ENCODE measurements at places on chromosomes 3 and 15. TPM values are rescaled to one million over a fixed set of nuclear protein-coding genes. Genes with fewer than 3 reads are reported as not detected.

DNA sequence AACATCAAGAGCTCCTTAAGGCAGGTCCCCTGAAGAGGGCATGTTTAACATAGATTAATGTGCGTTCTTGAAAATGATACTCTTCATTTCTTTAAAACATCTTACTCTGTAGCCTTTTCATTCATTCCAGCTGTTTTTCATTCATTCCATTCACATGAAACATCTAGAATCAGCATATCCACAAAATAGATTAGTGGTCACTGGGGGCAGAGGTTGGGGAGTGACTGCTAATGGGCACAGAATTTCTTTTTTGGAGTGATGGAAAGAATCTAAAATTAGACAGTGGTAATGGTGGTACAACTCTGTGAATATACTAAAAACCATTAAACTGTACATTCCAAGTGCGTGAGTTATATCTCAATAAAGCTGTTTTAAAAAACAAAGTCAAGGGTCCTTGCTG is 15.4 kb upstream of the CXCR6 start:
- no peak for DNase-seq

GRCh38 chr3:151838574-151839312 is 24.8 kb downstream of the AADAC start:
- DNase-seq: peak; percentile 74

GRCh38 chr3:88000853-88001252 is 58.0 kb downstream of the CGGBP1 start:
- DNase-seq: no peak

GRCh38 chr15:70486451-70487386 is 276.6 kb downstream of the UACA start:
- DNase-seq: no peak

DNA sequence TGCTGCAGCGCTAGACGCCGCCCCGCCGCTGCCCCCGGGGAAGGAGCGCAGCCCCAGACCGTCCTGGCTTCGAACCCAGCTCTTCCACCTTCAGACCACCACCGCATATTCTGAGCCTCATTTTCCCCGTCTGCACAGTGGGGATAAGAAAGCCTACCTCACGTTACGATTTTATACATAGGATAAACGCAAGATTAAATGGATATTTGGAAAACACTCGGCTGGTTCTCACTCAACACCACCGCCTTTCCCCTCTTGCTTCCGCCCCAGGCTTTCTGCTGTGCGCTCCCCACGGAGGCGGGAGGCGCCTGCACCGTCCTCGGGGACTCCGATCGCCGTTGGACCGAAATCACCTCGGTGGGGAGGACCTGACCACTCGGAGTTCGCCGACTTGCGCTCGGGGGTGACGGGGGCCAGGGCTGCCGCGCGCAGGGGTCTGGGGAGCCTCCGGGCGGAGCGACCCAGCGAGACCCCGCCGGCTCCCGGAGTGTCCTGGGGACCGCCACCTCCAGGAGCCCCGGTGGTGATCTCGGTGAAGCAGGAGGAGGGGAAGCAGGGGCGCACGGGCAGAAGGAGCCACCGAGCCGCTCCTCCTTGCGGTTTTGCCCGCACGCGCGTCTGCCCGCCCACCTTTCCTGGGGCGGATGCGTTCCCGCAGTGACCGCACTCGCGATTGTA is 4.0 kb downstream of the FBXL22 start:
- DNase-seq: no peak

GRCh38 chr3:196920733-196921132 is 21.6 kb downstream of the NCBP2 start:
- no peak for DNase-seq

- no peak for DNase-seq
These were observed 88.0 kb downstream of the TBC1D2B start for GRCh38 chr15:77989296-77990143.

GRCh38 chr3:95172164-95172943 is 1109.5 kb downstream of the NSUN3 start:
- DNase-seq: no peak

GRCh38 chr3:173690542-173691180 is 293.1 kb downstream of the NLGN1 start:
- DNase-seq: no peak

- DNase-seq: no peak
These were observed 25.4 kb upstream of the LIMD1 start for GRCh38 chr3:45568848-45569762.

DNA sequence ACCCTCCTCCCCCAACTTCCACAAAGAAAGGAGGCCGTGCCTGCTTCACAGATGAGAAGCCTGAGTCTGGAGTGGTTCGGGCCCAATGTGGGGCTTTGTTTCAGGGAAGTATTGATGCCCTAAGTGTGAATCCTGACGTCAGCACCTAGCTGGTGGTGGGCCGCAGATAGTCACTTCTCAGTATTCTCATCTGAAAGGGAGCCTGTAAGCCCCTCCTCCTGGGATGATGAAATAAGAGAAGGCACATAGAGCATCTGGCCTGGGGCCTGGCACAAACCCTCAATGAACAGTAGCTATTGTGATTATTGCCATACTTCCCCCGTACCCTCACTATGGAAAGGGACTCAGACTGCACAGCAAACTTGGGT is 24.8 kb downstream of the LINGO1 start:
- no peak for DNase-seq

DNA sequence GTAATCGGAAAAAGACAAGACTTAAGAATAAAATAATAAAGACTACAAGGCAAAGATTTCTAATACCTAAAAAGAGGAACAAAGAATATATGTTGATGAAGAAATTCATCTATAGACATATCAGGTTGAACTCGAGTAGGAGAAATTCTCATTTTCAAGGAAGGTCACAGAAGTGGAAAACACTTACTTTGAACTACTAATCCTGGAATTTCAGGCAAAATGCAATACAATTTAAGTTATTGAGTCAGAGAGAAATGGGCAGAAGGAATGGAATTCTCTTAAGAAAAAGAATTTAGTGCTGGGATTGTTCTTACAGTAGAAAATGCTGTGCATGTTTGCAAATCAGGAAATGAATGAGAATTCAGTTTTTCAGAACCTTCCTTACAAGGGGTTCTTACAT is 135.9 kb upstream of the TGFBR2 start:
- no peak for DNase-seq

GRCh38 chr3:4528320-4528719 is 35.2 kb downstream of the ITPR1 start:
- DNase-seq: no peak

DNA sequence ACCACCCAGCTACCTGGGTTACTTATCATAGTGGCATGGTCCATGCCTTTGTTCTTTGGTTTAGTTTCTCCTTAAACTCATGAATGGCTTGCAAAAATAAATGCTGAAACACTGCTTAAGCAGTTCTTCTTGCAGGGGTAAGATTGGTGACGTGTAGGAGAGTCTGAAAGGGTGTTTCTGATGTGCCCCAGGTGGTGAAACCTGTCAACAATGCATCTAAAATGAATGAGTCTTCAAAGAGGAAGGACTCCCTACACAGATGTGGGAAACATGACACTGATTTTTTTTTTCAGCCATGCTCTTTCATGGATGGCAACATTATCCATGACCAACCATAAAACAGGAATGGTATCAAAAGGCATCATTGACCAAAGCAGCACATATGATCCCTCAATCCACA is 72.0 kb downstream of the KCNH8 start:
- DNase-seq: peak; percentile 54

DNA sequence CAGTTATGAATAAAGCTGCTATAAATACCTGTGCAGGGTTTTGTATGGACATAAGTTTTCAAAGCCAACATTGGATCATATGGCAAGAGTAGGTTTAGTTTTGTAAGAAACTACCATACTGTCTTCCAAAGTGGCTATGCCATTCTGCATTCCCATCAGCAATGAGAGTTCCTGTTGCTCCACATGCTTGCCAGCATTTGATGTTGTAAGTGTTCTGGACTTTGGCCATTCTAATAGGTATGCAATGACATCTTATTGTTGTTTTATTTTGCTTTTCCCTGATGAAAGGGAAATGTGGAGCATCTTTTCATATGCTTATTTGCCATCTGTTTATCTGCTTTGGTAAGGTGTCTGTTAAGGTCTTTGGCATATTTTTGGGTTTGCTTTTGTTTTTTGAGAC is 22.2 kb upstream of the BLM start:
- no peak for DNase-seq

DNA sequence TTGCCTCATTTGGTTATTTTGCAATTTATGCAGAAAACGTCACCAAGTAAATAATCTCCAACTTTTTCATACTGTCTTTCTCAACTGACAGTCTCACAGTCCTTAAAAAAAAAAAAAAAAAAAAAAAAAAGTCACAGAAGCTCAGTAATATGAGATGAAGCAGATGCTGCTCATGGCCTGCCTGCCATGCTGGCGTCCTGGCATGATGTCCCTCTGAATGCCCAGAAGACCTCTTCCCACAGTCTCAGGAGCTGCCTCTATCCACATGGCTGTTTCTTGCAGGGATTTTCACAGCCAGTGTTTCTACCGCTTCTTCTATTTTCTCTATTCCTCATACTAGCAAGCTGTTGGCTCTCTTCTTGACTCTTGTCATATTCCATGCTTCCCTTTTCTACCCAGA is 87.7 kb downstream of the TGFBR2 start:
- DNase-seq: no peak

DNA sequence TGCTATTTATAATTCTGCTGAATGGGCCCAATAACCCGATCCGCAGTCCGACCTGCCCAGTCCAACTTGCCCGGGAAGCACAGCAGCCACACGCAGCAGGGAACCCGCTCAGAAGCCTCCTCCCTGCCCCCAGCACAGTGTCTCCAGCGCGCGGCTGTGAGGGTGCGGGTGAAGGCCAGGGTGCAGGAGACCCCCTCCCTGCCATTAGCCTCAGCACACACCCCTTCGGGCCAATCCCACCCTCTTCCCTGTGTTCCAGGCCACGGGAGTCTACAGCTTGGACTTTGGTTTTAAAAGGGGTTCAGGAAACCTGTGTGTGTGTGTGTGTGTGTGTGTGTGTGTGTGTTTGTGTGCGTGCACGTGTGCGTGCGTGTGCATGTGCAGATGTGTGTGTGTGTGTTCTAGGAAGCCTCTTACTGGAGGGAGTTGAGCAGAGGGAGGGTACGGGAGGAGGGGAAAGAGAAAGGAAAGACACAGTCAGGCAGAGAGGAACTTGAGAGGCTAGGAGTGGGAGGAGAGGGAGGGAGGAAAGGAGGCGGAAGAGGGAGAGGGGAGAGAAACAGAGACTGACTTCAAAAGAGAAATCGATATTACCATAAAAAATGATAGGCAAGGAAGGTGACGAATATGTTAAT is 34.2 kb downstream of the ATP2B2 start:
- DNase-seq: peak; percentile 79

GRCh38 chr3:37701734-37702433 is 159.8 kb upstream of the CTDSPL start:
- DNase-seq: no peak

DNA sequence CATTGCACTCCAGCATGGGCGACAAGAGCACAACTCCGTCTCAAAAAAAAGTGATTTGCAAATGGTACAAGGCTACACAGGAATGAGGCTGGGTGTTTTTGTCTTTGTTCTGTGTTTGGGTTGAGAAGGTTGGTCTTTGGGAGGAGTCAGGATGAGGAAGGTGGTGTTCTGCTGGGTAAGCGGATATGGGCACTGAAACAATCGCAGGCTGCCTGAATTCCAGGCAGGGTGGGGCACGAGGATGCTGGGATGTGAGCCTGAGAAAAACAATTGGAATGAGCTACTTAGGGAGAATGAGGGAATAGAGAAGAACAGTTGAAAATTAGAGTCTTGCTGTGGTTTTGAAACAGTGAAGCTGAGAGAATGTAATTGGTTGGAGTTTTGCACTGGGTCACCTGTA is 51.6 kb downstream of the ZBTB38 start:
- DNase-seq: no peak

- no peak for DNase-seq
These were observed 2.9 kb upstream of the RASGRF1 start for GRCh38 chr15:79093352-79093935.

GRCh38 chr3:48989126-48989795 is 780 bp upstream of the P4HTM start:
- no peak for DNase-seq

- DNase-seq: no peak
These were observed 5.2 kb downstream of the SIAH2 start for GRCh38 chr3:150757768-150758167.

DNA sequence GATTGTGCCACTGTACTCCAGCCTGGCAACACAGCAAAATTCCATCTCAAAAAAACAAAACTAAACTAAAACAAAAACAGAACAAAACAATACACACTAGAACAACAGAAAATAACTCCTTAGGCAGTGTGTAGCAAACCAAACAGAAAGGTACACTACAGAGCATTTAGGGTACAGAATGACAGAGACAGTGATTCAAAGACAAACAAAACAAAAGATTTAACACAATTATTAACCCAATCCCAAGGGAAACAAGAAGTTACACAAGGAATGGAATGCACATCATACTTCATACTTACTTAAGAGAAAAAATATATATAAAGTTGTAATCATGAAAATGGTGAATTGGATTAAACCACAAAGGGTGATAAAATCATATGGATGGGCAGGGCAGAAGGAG is 12.9 kb downstream of the SLC25A20 start:
- DNase-seq: no peak

DNA sequence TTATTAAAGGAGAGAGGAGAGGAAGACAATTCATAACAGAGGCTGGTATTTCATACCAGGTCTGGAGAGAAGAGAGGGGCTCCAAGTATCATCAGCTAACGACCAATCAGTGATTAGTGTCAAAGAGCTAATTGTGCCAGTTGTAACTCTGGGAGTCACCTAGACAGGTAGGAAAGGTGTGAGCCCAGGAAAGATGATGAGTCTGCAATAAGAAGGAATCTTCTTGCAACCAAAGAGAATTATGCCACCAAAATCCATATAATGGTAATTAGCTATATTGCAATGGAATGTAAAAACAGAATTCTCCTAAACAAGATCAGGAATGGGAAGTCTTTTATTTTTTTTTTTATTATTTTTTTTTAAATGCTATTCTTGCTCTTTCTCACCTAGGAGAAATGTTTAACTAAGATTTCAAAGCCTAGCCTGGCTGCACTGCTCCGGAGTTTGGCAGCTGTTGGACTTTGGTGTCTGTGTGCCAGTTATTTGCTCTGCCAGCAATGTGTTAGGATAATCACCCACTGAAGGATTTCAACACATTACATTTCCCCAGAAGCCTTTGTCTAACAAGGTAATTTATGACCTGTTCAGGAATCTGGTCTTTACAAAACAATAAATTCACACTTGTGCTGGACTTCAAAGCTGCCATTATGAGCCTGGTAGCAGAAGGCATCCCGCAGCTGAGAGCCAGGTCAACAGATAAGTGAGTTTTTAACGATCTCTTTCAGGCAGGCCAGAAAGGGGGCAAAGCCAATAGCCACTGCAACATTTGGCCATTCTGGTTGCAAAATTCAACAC is 89.4 kb downstream of the FOXB1 start:
- DNase-seq: peak; percentile 57

- DNase-seq: no peak
These were observed 156.7 kb downstream of the DIPK2A start for GRCh38 chr3:144128108-144128892.

GRCh38 chr15:50298340-50298739 is 32.8 kb upstream of the HDC start:
- DNase-seq: no peak

The CD96 gene
- polyA plus RNA-seq: 1.4 TPM

The SERPINI2 gene
- polyA plus RNA-seq: 2.9 TPM

The LIPH gene
- 3.6 TPM for polyA plus RNA-seq

The CYP8B1 gene
- polyA plus RNA-seq: 0.84 TPM

The ROPN1 gene
- 0.15 TPM for polyA plus RNA-seq

The SLC33A1 gene
- polyA plus RNA-seq: 38.0 TPM

The CFAP20DC gene
- 4.1 TPM for polyA plus RNA-seq

The THPO gene
- 2.1 TPM for polyA plus RNA-seq

The CPNE4 gene
- polyA plus RNA-seq: 0.82 TPM

The ACKR4 gene
- 1.3 TPM for polyA plus RNA-seq

The NOX5 gene
- 0.73 TPM for polyA plus RNA-seq

The MB21D2 gene
- 14.0 TPM for polyA plus RNA-seq

The POPDC2 gene
- 10.2 TPM for polyA plus RNA-seq

The FRMD5 gene
- 1.1 TPM for polyA plus RNA-seq

The SEMA3B gene
- 100 TPM for polyA plus RNA-seq

The SLC30A4 gene
- 6.7 TPM for polyA plus RNA-seq
